ENCODE measurements at places on chromosomes 4 and X.

GRCh38 chrX:151929126-151929525 is 16.4 kb downstream of the MAGEA4 start:
- no peak for DNase-seq

- no peak for DNase-seq
These were observed 16.8 kb downstream of the CPZ start for GRCh38 chr4:8609406-8609805.

- no peak for DNase-seq
These were observed 867.2 kb upstream of the GRID2 start for GRCh38 chr4:91436556-91436955.

- no peak for DNase-seq
These were observed 20.1 kb downstream of the SLC7A11 start for GRCh38 chr4:138222046-138222445.

GRCh38 chr4:125135652-125136051 is 179.1 kb upstream of the FAT4 start:
- no peak for DNase-seq

GRCh38 chr4:52718123-52718522 is 33.1 kb downstream of the ERVMER34-1 start:
- DNase-seq: no peak

- peak; percentile 30 for DNase-seq
These were observed 51.0 kb downstream of the GUCY1B1 start for GRCh38 chr4:155809835-155810234.

- no peak for DNase-seq
These were observed 31.7 kb downstream of the IGSF1 start for GRCh38 chrX:131257367-131257766.

GRCh38 chr4:40579983-40580382 is 49.7 kb downstream of the RBM47 start:
- DNase-seq: no peak

GRCh38 chrX:38871129-38872029 is 70.1 kb downstream of the MID1IP1 start:
- DNase-seq: no peak

DNA sequence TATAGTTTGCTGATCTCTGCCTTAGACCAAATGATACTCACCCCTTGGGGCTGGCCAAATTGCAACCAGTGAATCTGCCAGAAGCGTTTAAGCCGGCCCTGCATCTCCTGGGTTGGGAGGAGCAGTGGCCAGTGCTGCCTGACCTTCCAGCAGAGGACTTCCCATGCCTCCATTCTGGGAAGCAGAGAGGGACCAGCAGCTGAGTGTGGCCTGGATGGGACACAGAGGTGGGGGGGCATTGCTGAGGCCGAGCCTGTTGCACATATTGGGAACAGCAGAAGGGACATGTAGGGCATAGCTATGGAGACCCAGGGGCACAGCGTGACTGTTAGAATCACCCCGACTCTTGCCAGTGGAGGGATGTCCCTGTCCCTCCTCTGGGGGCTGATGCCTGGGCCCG is 93.3 kb downstream of the CPZ start:
- no peak for DNase-seq

- DNase-seq: no peak
These were observed 218.0 kb downstream of the PRDM5 start for GRCh38 chr4:120704538-120704937.

- no peak for DNase-seq
These were observed 11.2 kb downstream of the JADE1 start for GRCh38 chr4:128820671-128821070.

- DNase-seq: no peak
These were observed 293.1 kb downstream of the TRIML1 start for GRCh38 chr4:188432328-188432727.

DNA sequence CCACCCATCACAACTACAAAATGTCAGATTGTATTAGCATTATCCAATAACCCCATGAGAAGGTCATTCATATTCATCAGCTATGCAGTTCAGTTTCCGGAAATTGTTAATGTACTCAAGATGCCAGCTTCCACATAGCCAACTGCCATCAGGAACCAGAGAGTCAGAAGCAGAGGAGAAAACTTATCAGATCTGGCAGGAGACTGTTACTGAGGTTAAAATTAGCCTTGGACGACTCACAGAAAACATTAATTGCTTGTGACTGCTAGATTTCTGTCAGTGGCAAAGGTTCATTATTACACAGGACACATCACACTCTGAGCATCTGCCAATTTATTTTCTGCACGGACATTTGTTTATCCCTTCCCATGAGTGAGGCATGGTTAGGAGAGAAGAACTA is 352.8 kb downstream of the DHRSX start:
- no peak for DNase-seq

GRCh38 chr4:92970996-92971395 is 667.2 kb downstream of the GRID2 start:
- no peak for DNase-seq

DNA sequence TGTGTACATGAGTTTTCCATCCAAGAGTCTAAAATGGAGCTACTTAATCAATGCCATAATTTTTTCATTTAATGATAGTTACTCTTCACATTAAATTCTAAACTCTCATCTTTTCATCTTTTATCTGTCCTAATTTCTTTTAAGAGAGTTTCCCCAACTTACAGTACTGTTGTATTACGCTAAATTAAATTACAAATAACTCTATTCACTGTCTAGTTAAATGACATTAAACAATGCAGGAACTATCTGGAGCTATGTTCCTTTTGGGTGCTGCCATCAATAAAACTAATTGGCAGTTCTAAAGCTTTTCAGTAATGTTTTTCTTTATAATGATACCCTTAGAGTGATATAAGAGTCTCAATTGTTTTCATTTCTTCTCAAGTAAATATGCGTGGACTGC is 227.6 kb downstream of the ANKRD50 start:
- no peak for DNase-seq

DNA sequence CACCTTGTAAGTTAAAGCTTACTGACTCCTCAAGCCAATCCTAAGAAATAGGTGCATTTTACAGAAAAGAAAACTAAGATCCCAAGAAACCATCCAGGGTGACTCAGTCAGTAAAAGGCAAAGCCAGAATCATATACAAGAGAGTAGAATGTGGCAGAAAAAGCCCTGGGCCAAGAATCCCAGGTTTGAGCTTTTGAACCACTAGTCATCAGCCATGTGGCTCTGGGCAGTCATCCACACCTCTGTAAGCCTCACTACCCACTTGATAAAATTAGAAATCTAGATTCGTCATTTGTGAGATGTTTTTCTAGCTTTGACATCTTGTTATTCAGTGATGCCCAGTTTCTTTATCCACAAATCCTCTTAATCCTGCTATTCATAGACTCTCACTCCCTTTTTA is 122.2 kb upstream of the PDE5A start:
- no peak for DNase-seq

DNA sequence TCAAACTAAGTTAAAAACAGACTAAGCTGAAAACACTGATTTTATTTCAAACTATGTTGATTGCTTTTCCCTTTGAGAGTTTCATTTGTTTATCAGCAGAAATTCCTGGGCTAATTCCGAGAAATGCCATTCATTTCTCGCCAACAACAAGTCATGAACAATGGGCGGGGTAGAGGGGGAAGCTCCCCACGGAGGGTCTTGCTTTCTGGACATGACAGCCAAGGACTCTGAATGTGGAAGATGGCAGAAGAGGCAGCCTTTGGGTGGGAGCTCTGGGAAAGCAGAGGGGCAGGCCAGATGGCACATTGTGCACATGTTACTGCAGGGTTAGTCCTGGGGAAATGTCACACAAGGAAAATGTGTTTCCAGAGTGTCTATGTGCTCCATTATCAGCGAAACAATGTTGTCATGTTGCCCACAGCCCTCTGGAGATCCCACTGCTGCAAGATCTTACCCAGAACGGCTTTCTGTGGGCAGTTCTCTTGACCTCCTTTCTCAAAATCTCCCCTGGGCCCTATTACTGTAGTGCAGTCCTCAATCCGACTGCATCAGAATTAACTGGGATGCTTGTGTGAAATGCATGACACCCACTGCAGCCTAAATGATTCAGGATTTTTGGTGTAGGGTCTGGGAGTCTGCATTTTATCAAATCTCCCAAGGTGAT is 45.0 kb downstream of the CHRDL1 start:
- DNase-seq: no peak

- no peak for DNase-seq
These were observed 32.7 kb upstream of the RASGEF1B start for GRCh38 chr4:81504112-81505003.

DNA sequence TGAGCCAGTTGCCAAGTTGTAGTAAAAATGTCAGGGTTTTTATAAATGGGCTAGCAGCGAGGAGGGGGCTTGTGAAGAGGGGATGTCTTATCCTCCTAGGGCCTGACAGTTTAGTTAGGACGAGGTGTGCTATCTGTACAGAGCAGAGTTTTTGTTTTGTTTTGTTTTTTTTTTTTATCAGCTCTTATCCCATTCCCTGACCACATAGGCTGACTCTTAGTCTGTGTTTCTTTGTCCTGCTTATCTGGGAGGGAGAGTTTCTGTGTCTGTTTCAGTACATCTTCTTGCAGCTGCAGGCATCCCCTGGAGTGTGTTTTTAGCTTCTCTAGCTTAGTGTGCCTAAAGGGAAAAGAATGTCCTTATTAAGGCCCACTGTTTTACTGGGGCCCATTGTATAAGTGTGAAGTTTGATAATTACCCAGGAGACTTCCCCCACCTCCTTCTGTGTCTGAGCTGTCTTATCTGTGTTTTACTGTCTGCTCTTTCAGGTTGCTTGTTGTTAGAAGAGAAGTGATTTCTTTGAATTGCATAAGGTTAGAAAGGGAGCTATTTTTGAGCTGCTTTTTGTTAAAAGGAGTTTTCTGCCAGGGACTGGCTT is 32.0 kb downstream of the PAGE2 start:
- DNase-seq: no peak

GRCh38 chrX:24870143-24870542 is 145.6 kb downstream of the ARX start:
- no peak for DNase-seq

DNA sequence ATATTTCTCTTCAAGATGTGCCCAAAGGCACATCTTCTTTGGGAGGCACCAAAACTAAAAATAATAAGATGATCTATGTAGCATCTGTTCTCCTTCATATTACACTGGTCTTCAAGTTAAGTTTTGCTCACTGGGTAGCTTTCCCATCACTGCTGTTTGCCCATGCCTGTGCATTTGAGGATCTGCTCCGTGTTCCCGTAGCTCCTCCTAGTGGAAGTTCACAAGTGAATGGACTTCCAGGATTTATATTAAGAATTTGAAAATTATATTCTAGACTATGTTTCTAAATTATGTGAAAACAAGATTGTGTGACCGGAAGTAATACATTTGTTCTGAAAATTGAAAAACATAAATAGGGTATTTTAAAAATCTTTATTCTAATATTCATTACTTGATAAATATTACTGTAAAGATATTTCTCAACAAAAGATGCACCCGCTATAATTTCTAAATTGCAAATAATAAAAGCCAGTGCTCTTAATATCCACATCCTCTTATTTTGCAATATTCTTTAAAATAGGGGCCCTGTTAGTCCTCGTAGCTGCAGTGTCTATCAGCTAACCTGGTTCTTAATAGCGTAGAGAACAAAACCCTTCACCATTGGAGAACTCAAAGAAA is 147.7 kb downstream of the RBM46 start:
- no peak for DNase-seq

DNA sequence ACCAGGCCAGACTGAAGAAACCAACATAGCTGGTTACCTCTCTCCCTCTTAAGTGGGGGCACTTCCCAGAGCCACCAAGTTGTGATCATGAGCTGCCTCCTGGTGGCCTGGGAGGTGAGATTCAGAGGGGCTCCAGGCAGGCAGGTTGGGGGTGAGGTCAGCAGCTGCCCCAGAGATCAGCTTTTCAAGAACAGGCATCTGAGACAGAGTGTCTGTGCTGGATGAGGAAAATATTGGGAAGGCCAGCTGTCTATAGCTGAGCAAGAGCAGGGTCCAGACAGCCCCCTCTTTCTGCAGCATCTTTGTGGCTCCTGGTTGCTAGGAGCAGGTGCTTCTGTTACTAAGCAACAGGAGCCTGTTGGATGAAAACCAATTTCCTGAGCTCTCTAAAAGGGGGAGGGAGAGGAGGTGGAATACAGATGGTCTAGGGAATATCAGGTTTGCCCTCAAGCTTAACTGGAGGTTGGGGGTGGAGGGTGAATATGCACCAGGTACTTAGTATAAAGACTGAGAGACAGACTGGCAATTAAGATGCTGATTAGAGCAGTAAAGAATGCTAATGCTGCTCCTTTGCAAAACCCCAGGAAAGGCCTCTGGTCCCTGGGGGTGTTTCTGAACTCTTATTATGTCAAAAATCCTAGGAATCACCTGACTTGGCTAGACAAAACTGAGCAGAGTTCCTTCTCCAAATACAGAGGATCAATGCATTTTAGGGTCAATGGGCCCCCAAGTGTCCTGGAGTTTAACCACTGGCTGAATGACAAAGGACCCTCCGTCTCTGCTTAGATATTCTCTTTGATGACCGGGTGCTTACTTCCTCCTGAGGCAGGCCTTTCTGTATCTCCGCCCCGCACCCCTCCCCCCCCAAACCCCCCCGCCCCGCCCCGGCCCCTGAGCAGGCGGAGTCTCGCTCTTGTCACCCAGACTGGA is 21.4 kb downstream of the ZCCHC13 start:
- DNase-seq: no peak

DNA sequence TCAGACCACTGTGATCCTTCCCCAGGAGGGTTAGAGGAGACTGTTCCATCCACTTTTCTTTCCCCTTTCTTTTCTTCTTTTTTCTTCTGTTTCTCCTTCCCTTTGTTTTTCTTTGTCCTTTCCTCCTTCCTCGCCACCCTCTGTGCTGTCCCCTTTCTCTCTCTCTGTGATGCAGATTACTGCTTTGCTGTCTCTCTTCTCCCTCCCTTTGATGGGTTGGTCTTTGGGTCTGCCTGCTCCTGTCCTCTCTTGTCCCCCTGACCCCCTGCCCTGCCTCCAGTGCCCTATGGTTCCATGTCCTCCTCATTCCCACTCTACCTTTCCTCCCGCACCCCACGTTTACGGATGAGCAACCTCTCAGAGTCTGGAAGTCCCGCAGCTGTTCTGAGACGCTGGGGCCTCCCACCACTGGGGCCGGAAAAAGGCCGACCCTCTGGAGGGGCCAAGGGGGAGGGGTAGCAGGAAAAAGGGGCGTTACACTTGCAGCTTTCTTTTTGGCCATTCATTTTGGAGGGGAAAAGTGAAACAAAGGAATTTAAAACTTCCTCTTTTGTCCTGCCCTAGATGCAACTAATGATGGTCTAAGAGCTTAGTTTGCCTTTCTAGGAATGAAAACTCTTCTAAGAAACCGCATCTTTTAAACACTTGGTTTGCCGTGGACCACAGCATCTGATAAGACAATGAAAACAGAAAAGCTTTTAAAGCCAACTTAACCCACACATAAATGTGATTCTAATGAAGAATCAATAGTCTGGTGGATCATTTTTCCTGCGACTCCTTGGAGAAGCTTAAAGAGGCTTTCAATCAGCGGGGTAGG is 24.5 kb upstream of the TSR2 start:
- DNase-seq: no peak

DNA sequence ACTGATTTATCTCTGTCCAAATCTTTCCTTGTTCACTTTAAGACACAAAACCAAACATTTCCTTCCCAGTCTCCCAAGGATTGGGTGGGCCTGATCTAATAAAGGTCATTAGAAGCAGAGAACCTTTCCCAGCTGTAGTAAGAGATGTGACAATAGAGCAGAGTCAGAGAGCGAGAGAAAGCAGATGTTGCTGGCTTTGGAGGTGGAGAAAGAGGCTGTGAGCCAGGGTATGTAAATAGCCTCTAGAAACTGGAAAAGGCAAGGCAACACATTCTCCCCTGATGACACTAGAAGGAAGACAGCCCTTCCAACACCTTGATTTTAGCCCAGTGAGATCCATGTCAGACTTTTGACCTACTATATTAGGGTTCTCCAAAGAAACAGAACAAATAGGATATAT is 337.5 kb upstream of the CASK start:
- no peak for DNase-seq

Data from SIG-M5 (cell line).